Prostate gland (tissue), 2 donors: ENCODE measurements at places on chromosomes 5 and 9. TPM values are rescaled to one million over a fixed set of nuclear protein-coding genes. Genes with fewer than 3 reads are reported as not detected.

NAIP gene
- 16.4 TPM for total RNA-seq

- no peak overlapping the region for H3K27ac ChIP-seq
- H3K4me1 ChIP-seq, result no peaks in the 10 kb centered on the region
- no peaks in the 10 kb centered on the region for H3K36me3 ChIP-seq
- H3K27me3 ChIP-seq, result no peaks in the 10 kb centered on the region
These were observed 242.3 kb downstream of the PSAT1 start for GRCh38 chr9:78539188-78539587.

SPINK14 gene
- total RNA-seq, result not detected

- no peaks in the 10 kb centered on the region for H3K4me1 ChIP-seq
- no peak overlapping the region for H3K27ac ChIP-seq
- H3K27me3 ChIP-seq, result no peaks in the 10 kb centered on the region
- peak; percentile 86 for DNase-seq
These were observed 182.6 kb upstream of the ELL2 start for GRCh38 chr5:96144289-96144688.

PITX1 gene
- total RNA-seq, result 6.8 TPM

DNA sequence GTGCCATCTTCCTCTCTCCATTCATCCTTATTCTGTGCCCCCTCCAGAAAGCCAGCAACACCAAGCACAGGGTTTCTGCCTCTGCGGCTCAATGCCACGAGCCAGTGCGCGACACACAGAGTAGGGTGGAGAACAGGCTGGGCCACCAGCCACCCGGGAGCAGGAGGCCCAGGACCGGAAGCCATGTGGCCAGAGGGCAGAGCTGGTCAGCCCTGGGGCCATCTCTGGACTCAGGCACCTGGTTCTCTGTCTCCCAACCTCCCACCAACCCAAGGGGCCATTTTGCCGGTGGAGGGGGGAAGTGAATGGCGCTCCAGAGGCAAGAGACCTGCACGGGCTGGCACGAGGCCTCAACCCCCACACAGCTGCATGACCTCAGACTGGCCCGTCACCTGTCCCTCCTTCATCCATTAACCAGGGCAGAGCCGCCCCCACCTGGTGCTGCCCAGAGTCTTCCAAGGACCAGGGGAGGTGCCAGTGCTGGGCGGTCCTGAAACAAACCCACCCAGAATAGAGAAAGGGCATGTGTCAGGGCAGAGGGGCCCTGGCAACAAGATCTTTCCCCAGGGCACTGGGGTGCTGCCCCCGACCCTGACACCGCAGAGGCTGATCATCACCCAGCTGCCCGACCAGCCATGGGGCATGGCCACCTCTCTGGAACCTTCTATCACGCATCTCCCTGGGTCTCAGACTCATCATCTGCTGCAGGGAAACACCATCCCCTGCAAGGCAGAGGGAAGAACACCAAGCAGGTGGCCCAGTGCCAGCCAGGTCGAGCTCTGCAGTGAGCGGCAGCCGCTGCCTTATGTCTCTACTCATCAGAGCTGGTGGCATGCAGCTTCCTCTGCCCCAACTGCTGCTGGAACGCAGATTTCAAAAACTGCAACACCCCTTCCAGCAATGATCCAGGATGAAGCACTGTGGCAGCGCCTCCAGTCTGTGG is 11.9 kb downstream of the VAV2 start:
- peak overlapping the region; percentile 35 for H3K27ac ChIP-seq
- no peak for DNase-seq
- no peaks in the 10 kb centered on the region for H3K27me3 ChIP-seq

GRCh38 chr5:81601919-81602318 is 149.0 kb downstream of the SSBP2 start:
- no peaks in the 10 kb centered on the region for H3K4me1 ChIP-seq
- no peaks in the 10 kb centered on the region for H3K27me3 ChIP-seq
- H3K36me3 ChIP-seq, result no peaks in the 10 kb centered on the region
- no peak for DNase-seq

GRCh38 chr5:61277190-61277589 is 54.9 kb upstream of the ZSWIM6 start:
- no peaks in the 10 kb centered on the region for H3K36me3 ChIP-seq
- no peak for DNase-seq
- no peaks in the 10 kb centered on the region for H3K4me1 ChIP-seq
- H3K27ac ChIP-seq, result no peak overlapping the region

GRCh38 chr9:125843646-125844045 is 96.5 kb downstream of the PBX3 start:
- no peak overlapping the region for H3K27ac ChIP-seq
- H3K4me3 ChIP-seq, result no peak overlapping the region
- DNase-seq, result no peak
- no peaks in the 10 kb centered on the region for H3K4me1 ChIP-seq

IFNA21 gene
- total RNA-seq, result not detected

DNA sequence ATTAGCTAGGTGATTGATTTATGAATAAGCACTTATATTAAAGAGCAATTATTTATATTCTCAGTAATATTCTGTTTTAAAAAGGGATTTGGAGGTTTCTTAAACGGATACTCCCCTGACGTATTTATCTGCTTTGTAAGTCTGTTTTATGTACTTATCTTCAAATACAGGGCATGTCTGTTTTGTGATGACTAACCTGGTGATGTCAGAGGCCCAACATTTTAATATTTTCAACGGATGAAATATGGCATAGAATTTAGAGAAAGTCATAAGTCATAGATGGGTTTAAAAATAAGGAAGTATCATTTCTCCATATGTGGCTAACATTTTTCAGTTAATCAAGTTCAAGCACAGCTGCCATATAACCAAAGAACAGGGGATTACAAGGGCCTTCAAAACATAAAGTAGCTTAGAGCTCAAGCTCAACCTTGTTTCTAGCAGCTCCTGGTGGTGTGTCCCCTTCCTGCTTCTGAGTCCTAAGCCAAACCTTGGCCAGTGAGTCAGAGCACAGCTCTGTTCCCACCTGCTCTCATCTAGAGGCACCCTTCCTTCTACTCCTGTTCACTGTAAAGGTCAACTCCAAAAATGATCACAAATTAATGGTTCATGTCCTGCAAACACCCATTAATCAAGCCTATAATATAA is 131.4 kb downstream of the OXCT1 start:
- H3K36me3 ChIP-seq, result no peaks in the 10 kb centered on the region
- H3K4me3 ChIP-seq, result no peak overlapping the region
- no peak for DNase-seq

GRCh38 chr5:3605298-3606010 is 9.8 kb downstream of the IRX1 start:
- H3K4me1 ChIP-seq, result peaks cover 6% of the 10 kb centered on the region
- H3K4me3 ChIP-seq, result no peak overlapping the region
- no peak for DNase-seq
- H3K36me3 ChIP-seq, result no peaks in the 10 kb centered on the region
- H3K27ac ChIP-seq, result no peak overlapping the region

DNA sequence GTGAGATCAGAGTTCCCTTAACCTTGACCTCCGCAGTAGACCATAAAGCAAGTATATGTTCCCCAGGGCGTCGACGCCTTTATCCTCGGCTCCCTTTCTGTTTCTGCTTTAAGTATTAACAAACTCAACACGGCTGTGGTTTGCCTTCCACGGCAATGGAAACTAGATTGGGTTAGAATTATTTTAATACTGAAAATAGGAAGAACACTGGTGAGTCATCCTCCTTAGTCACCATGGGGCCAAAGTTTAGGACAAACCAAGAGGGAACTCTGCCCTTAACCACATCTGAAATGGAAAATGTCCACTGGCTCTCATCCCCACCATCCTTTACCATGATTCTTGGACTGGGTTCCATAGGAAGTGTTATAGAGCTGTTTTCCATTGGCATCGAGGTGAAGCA is 386.1 kb downstream of the ACTL7B start:
- H3K4me1 ChIP-seq, result peaks cover 7% of the 10 kb centered on the region
- H3K36me3 ChIP-seq, result no peaks in the 10 kb centered on the region
- no peak overlapping the region for H3K27ac ChIP-seq
- no peaks in the 10 kb centered on the region for H3K27me3 ChIP-seq

NDUFS6 gene
- 70.2 TPM for total RNA-seq

FAM114A2 gene
- total RNA-seq, result 24.2 TPM

TMEM232 gene
- total RNA-seq, result 5.1 TPM

- peaks cover 11% of the 10 kb centered on the region for H3K4me1 ChIP-seq
- no peaks in the 10 kb centered on the region for H3K27me3 ChIP-seq
- peak overlapping the region; percentile 63 for H3K4me3 ChIP-seq
- H3K27ac ChIP-seq, result peak overlapping the region; percentile 97
- no peak for DNase-seq
- H3K36me3 ChIP-seq, result no peaks in the 10 kb centered on the region
These were observed 954 bp downstream of the TBCA start for GRCh38 chr5:77774981-77775789.

- no peaks in the 10 kb centered on the region for H3K27me3 ChIP-seq
- no peak overlapping the region for H3K27ac ChIP-seq
- H3K4me3 ChIP-seq, result no peak overlapping the region
- peaks cover 2% of the 10 kb centered on the region for H3K4me1 ChIP-seq
- no peaks in the 10 kb centered on the region for H3K36me3 ChIP-seq
These were observed 61.4 kb downstream of the NXNL2 start for GRCh38 chr9:88596376-88596775.
